HL-60 (cell line): ENCODE measurements at places on chromosomes 12 and 14.
A peak's percentile ranks its signal among the peaks of the same experiment; 100 is the strongest.

- peak; percentile 41 for DNase-seq
Measured at GRCh38 chr14:61253064-61253738, 27.9 kb downstream of the TMEM30B start.

DNA sequence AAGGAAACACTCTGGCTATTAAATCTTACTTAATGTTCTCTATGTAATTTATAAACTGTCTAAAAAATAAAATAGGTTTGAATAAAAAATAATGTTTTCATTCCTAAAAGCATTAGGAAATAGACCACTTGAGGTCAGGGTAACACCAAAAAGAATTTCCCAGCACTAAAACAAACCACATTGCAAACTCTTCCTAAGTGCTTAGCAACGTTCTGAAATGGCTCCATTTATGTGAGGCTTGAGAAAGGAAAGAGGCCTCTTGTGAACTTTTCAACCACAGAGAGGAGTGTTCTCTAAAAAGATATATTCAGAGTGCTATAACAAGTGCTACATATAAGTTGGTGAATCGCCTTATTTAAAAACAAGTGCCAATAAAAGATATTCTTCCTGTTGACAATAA, 42.7 kb downstream of the ALX1 start:
- no peak for DNase-seq

GRCh38 chr12:56953314-56953713, 4.1 kb downstream of the RDH16 start:
- no peak for DNase-seq

GRCh38 chr12:92063641-92064040, 82.0 kb downstream of the BTG1 start:
- no peak for DNase-seq

- DNase-seq = no peak
Measured at GRCh38 chr14:72868500-72868899, 25.4 kb downstream of the DPF3 start.

GRCh38 chr12:104958805-104959334, 780 bp upstream of the SLC41A2 start:
- no peak for DNase-seq

GRCh38 chr14:100484531-100485267, 102.5 kb downstream of the BEGAIN start:
- DNase-seq = no peak

DNA sequence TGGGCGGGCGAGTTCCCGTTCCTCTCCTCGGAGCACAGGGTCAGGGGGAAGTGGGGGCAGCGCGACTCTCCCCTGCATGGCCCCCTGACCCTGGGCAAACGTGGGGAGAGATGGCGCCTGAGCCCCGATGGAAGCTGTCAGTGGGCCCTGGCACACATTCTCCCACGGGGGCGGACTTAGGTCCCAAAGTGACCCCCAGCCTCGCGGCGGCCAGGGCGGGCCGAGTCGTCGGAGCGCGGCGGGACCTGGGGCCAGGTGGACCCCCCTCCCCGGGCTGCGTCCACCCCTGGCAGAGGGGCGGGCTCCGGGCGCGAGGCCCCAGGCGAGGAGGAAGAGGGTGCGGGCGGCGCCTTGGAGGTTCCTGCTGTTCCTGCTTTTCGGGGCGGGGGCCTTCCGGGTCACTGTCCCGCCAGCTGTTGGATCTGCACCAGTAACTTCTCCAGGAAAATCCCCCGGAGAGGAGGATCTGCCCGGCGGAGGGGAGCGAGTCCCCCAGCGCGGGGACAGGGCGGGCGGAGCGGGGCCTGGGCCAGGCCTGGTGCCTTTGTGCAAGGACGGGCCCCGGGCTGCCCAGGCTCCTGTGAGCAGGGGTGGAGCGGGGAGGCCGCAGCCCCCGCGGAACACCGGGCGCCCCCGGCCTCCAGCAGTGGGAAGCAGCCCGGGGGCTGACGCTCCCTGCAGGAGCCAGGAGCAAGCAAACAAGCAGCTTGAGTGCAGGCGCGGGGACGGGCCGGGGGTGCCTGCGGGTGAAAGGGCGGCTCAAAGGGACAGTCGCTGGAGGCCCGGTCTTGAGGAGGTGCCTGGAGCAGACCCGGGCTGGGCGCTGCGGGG, 15.3 kb downstream of the TNFAIP2 start:
- no peak for DNase-seq

- DNase-seq = peak; percentile 43
Measured at GRCh38 chr12:46218322-46219095, 50.3 kb downstream of the SLC38A1 start.
